ENCODE measurements at places on chromosomes 4 and X.

- DNase-seq, result no peak
These were observed 121.1 kb downstream of the REPS2 start for GRCh38 chrX:17067534-17067933.

GRCh38 chr4:139773560-139774318 lies 108.1 kb downstream of the MGST2 start:
- DNase-seq, result no peak

DNA sequence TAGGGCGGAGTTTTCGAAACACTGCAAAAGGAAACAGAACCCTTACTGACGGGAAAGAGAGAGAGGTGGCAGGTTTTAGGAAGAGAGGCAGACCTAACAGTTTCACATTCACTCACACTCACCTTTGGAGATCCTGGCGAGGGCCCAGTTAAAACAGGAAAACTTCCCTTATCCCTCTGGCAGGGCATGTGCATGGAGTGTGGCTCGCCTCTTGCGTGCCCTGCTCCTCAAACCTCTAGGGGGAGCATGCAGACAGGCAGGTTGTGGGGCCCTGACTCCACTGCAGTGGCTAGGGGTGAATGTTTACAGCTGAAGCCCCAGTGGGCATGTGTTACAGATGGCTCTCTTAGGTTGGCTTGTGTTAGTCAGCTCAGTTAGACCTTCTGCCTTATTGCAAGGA lies 451.5 kb downstream of the UBE2NL start:
- no peak for DNase-seq

- no peak for DNase-seq
These were observed 51.4 kb downstream of the CPZ start for GRCh38 chr4:8643986-8644385.

- no peak for DNase-seq
These were observed 73.8 kb downstream of the FBXW7 start for GRCh38 chr4:152462047-152462446.

GRCh38 chr4:86976801-86977485 lies 42.1 kb downstream of the AFF1 start:
- no peak for DNase-seq

- no peak for DNase-seq
These were observed at the start of gene PALLD for GRCh38 chr4:168496834-168497233. Gene PALLD, plus strand, starts transcription at chr4:168497052.

GRCh38 chrX:45517090-45517973 lies 316.7 kb upstream of the DIPK2B start:
- DNase-seq, result no peak

DNA sequence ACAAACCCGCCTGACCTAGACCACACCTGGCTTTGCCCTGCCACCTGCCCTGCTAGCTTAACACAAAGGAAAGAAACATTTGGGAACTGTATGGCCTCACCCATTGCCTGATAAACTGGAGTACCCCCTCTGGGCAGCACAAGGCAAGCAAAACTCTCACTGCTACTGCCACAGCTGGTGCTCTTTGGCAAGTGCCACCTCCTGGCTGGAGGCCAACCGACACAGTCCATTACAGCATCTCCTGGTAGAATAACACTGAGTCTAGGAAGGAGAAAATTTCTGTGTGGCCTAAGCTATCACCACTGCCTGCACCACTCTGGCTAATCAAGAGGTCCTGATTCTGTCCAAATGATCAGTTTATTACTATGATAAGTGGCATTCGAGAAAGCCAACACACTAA lies 18.9 kb upstream of the SPANXN3 start:
- DNase-seq, result no peak

DNA sequence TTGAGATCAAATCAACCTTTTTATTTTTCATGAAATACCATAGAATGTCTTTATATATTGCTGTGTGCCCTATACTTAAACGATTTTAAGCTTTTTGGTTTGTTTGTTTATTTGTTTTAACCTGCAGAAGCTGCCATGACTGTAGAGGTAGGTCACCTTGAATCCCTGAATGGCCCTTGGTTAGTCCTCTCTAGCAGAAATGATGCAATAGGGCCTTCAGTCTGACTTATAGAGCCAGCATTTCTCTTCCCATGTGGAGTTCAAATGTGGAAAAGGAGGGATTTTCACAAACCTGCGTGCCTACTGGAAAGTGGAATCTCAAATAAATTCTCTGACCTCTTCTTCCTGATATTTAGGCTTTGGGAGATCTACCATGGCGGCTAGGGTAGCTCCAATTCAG lies 327.9 kb downstream of the MAPK10 start:
- DNase-seq, result no peak

GRCh38 chrX:53155512-53156206 lies 61.7 kb downstream of the KANTR start:
- DNase-seq, result no peak

DNA sequence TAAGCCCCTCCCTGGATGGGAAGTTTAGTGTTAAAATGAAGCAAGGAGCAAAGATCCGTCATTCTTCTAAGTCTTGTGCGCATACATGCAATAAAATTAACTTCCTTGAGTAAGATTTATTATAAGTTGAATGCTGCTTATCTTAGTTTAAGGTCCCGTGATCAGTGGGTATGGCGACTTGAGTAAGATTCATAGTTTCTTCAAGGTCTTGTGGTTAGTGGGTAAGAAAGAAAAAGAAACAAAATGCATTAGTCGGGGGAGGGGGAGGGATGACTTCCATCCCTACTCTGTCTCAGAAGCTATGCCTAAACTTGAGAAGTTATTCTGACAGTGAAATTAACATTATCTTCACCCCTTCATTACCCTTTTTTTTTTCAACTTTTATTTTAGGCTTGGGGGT lies 127.3 kb upstream of the MAGEB16 start:
- DNase-seq, result no peak

DNA sequence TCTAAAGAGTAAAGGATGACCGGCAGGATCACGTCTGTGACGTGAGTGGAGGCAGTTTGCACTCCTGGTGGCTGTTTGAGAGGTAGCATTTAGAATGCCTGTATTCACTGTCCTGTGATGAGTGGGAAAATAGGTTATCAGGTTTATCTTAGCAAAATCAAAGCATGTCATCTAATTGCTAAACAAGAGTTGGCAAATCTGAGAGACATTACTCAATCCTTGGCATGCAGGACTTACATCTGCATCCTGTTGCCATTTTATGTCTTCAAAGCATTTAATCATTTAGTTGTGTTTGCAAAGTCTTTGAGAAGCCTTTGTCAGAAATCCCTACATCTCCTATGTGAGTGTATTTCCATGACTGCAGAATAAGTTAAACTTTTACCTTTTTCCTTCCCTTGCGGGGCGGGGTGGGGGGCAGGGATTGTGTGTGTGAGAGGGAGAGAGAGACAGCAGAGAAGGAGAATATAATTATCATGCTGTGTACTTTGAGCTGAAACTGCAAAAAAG lies 41.4 kb upstream of the MSANTD1 start:
- DNase-seq, result no peak

DNA sequence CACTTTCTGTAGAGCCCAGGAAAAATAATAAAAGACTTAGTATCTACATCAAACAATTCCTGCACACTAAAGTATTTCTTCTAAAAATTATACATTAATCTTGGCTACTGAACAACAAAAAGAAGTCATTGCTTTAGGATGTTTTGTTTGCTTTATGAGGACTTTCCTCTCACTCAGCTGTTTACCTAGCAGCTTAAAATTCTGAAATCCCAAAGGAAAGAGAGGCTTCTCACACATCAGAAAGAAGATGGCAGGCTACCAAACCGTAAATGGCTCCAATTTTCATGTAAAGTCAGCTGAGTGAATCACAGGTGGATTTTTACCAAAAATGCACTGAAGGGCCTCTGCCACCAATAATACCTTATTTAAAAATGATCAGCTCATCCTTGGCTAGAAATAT lies 9.0 kb upstream of the TRPC3 start:
- no peak for DNase-seq

- no peak for DNase-seq
These were observed 5.1 kb downstream of the SEPTIN6 start for GRCh38 chrX:119687661-119688413.
